Tongue (tissue), 3 donors: ENCODE measurements at places on chromosomes 16 and 17. TPM values are rescaled to one million over a fixed set of nuclear protein-coding genes. Genes with fewer than 3 reads are reported as not detected.

DNA sequence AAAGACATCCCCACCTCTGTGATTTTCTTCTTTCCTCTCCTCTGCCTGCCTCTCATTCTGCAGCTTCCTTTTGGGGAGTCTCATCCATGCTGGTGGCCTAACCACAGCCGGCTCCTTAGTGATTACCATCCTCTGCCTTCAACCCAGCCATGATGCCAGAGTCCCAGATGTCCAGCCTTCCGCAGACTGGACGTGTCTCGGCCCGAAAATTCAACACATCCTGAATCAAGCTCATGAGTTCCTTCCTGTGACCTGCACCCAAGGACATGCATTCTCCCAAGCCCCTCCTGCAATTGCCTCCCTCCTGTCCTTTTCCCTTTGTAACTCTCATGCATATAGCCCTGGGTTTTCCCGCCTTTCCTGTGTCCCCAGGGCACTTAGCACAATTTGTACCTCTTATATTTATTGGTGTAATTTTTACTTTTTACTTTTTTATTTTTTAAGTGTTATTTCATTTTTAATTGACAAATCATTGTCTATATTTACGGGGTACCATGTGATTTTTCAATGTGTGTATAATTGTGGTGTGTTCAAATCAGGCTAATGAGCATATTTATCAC is 1.2 kb upstream of the SLC13A5 start:
- no peak for DNase-seq

- DNase-seq: no peak
Measured at GRCh38 chr16:75262104-75262799, 10.8 kb upstream of the BCAR1 start.

DNA sequence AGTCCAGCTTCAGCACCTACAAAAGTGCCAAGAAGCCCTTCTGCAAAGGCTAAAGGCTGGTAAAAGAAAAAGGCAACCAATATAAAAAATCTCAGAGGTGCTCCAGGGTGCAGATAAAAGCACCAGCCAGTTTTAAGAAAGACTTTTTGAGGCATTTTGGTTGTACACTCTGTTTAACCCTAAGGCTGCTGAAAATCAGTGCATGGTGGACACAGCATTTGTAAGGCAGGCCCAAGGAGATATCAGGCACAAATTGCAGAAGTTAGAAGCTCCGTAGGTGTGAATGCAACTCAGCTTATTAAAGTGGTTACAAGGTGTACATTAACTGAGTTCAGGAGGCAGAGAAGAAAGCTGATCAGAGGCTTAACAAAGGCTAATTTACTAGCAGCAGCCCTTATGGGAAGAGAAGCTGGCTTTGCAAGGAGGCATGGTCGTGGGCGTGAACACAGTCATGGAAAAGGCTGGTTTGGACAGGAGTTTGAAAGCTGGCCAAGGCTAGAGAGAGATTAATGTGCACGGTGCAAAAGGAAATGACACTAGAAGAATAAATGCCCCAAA is 21.1 kb downstream of the ACSM1 start:
- DNase-seq: no peak

DNA sequence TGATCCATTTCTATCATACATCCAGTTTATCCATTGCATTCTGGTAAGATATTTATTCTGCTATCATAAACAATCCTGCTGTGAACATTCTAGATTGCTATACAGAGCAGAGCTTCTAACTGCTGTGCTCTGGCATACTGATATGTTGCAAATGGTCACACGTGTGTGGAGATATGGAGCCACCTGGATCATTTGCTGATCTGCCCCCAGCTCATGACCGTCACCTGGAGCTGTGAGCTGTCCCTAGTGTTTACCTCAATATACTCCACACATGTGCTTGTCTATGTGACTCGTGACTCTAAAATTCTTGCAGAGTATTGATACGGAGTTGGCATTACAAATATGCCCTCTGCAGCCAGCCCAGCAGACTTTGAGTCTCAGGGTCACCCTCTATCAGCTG is 164.5 kb upstream of the ZFHX3 start:
- no peak for DNase-seq

Gene EVPL
- total RNA-seq: 42.3 TPM

- peak; percentile 46 for DNase-seq
Measured at GRCh38 chr16:27822996-27823395, 240.5 kb downstream of the GSG1L start.

Gene CCL16
- total RNA-seq: not detected

GRCh38 chr16:24851700-24852099 is 5.9 kb downstream of the SLC5A11 start:
- DNase-seq: no peak

DNA sequence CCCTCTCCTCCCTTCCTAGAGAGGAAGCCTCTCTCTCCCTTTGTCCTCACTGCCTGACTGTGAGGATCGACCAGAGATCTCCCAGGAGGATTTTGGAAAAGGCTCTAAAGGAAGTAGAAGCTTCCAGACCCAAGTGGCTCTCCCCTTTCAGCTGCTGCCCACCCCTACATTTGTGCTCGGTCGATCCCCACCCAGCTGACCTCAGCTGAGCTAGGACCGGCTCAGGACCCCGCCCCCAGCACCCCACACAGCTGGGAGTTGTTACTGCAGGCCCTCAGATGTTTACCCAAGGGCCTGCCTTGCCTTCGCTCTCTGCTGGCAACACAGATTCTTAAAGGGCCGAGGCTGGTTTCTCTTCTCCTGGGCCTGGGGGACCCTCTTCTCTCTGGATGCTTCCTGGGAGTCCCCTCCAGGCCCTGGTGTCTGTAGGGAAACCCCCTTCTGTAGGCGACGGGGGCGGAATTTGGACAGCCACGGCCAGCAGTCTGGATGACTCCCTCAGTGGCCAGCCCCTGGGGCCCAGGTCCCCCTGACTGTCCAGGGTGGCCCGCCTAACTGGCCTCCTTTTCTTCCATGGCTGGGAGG is 26.9 kb upstream of the TIMP2 start:
- DNase-seq: no peak

- no peak for DNase-seq
Measured at GRCh38 chr17:320139-320538, 32.5 kb downstream of the RPH3AL start.

Gene PRR15L
- 4.9 TPM for total RNA-seq

Gene CMTM2
- not detected for total RNA-seq

Gene ZG16B
- total RNA-seq: 1,549 TPM

DNA sequence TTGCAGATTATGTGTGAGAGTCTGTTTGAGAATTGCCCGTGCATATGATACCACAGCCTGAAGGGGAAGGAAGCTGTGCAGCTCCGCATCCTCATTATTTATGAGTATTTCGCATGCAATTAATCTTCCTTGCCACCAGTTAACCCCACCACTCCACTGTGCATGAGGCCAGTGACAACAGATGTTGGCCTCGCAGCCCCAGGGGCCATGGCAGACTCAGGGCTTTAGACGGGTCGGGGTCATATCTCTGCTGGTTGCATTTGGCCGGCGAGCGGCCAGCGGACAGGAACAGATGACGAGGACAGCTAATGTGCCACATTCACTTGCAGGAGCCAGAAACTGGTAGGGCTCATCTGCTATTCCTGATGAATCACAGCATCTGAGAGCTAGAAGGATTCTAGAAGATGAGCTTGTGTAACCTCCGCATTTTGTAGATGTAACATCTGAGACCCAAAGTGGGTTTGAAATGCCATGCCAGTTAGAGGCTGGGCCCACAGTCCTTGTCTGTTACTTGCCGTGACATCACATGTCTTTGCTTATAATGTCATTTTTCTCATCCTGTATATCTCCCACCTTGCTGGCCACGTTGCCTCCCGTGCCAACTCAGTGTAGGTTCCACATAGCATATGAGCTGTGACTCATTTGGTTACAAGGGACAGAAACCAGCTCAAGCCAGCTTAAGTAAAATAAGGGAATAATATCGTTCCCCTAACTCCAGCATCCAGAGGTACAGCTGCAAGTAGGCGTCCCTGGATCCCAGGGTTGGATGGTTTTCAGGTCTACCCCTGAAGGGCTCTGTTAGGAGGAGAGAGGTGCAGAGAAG is 137.2 kb downstream of the SNX29 start:
- DNase-seq: peak; percentile 16

DNA sequence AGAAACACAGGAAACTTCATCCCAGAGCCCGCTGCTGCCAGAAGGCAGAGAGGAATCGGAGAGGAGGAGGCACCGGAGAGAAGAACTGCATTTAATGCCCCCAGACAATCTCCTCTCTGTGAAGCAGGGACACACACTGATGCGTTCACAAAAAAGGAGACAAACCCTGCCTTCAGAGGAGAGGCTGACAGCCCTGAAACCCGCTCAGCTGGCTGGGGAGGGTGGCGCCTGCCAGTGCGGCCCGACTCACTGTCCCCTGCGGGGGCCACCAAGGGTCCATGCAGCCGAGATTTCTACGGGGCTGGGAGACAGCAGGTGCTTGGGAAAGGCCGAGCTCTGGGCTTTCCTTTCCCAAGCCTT is 21.9 kb upstream of the CACNG1 start:
- no peak for DNase-seq

GRCh38 chr16:56258508-56259424 is 67.5 kb downstream of the GNAO1 start:
- DNase-seq: peak; percentile 45

GRCh38 chr17:47955497-47956461 is 1.9 kb downstream of the PRR15L start:
- DNase-seq: no peak

Gene G6PC1
- not detected for total RNA-seq

Gene CES5A
- total RNA-seq: not detected

GRCh38 chr17:68778726-68779125 is 176.5 kb downstream of the ABCA8 start:
- DNase-seq: no peak

DNA sequence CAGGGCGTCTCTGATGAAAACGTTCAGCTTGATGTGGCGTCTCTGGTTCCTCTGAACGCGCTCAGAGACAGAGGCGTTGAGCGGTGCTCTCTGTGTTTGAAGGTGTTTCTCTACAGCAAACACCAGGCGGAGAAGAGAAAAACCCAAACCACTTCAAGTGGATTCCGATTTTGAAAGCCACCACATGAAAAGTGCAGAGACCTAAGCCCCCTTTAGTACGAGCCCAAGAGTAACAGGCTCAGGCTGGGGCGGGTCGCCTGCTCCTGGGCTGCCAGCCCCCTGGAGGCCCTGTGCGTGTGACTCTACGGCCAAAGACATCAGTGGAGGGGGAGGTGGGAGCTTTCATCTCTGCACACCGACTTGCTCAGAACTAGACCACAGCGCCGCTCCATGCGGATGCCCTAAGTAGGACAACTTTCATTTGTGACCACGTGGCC is 328.4 kb downstream of the MAF start:
- no peak for DNase-seq

Gene BRIP1
- total RNA-seq: 6.5 TPM

Gene SULT1A2
- not detected for total RNA-seq

Gene ULK2
- total RNA-seq: 24.6 TPM

DNA sequence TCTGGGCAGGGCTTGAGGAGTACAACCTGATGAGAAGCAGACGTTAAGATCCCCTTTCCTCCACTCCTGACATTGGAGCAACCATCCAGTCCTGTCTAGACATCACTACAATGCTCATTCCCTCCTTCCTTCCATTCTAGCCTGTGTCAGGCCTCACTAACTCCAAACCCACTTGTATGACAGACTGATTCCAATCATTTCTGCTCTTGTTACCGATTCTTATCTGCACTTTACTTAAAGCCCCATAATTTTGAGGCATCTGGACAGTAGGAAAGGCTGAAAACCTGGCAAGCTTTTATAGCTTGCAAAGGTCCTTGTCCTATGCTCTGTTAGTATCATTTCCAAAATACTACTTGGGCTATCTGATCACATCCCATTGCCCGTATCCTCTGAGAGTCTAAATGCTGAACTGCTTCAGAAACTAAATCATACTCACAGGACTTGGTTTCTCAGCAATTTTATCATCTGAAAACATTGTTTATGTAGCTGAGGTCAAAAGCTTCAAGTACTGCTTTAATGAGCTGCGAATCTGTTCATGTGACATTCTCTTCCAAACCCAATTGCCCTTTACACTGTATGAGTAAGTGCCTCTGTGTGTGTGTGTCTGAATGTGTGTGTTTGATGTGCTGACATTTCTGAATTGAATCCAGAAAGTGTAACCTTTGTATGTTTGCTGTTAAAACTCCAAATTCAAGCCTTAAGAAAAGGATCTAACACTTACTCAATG is 57.2 kb upstream of the CACNG3 start:
- no peak for DNase-seq

DNA sequence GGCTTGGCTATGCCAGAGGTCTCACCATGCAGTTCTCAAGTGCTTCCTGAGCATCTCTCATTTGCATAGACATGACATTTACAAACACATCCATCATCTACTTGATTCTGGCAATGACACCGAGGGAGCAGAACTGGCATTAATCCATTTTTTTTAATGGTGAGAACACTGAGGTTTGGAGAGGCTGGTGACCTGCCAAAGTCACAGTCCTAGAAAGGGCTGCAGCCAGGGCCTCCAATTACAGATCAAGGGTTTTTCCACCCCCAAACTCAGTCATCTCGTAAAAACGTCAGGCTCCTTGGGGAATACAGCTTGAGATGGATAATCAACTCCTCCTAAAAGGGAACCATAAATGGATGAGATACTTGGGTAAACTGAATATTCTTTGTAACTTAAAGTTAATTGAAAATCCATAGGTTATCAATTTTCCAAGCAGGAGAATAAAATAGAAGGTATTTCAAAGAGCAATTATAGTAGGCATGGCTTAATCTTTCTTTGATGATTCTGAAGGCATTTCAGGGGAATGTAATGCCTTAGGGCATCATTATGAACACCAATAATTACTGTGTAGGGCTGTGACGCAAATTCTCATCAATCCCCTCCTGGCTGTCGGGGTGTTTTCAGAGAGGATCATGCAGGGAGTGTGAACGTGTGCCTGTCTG is 9.4 kb upstream of the MEOX1 start:
- peak; percentile 34 for DNase-seq

GRCh38 chr17:7283471-7284216 is 2.1 kb downstream of the SLC2A4 start:
- DNase-seq: no peak

- DNase-seq: no peak
Measured at GRCh38 chr16:1877804-1878203, 5.8 kb upstream of the MEIOB start.

- DNase-seq: peak; percentile 97
Measured at GRCh38 chr17:44708401-44709263, at the start of gene DBF4B. Gene DBF4B (plus strand): TSS chr17:44708665. CDS start chr17:44708821, 156 bp downstream.

DNA sequence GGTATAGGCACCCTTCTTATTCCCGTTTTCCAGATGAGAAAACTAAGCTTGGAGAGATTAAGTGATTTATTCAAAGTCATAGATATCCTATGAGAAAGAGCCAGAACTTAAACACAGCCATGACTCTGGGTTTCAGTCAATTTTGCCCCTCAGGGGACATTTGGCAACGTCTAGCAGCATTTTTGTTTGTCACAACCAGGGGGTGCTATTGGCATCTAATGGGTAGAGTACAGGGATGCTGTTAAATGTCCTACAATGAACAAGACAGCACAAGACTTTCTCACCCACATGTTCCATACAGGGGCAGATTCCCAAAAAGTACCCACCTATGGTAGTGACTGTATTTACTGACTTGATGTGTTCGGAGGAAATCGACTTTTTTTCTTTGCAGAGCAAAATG is 4.8 kb upstream of the SHISA9 start:
- DNase-seq: peak; percentile 36
